ENCODE measurements at places on chromosomes 6 and 20.
A peak's percentile ranks its signal among the peaks of the same experiment; 100 is the strongest.

DNA sequence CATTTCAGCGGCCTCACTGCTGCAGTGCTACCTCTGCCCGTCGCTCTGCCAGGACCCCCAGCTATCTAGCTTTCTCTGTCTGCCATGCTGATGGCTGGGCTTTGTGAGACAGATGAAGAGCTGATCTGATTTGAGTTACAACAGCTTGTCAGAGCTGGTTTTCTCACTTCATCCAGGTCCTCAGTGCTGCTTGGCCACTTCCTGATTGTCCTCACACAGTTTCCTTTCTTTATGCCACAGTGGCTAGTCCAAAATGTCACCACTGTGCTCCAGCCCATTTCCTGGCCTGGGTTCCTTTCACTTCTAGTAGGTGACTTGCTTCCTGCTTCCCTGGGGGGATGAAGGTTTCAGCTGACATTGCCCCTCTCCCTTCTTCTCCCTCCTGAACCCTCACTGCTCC is 35.4 kb downstream of the FNDC1 start:
- DNase-seq: no peak

DNA sequence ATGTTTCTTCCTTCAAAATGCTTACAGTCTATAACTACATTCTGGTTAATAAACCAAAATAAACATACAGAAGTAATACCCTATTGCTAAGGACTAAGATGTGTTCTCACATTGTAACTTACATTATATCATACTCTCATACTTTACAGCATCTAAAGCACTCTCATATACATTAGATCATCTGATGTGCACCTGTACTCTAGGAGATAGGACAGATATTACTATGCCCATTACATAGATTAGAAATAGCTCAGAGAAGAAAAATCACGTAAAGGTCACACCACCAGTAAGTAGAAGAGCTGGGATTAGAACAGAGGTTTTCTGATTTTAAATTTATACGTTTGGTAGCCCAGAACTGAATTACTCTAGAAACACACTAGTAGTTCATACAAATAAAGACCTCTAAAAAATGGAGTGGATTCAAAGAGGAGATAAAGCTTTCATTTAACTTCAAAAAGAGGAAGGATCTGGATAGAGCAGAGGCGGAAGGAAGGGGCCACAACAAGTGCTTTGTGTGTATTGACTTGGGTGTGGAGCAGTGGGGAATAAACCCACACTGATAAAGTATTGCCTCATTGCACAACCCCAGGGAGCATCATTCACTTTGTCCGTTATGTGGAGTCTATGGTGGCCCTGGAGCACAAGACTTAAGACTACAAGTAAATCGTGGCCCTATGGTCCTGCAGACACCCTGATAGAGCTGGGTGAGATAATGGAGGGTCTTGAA is 30.9 kb downstream of the SLC2A12 start:
- DNase-seq: peak; percentile 13

- no peak for DNase-seq
These were observed 58.1 kb downstream of the INSM1 start for GRCh38 chr20:20425823-20426654.

DNA sequence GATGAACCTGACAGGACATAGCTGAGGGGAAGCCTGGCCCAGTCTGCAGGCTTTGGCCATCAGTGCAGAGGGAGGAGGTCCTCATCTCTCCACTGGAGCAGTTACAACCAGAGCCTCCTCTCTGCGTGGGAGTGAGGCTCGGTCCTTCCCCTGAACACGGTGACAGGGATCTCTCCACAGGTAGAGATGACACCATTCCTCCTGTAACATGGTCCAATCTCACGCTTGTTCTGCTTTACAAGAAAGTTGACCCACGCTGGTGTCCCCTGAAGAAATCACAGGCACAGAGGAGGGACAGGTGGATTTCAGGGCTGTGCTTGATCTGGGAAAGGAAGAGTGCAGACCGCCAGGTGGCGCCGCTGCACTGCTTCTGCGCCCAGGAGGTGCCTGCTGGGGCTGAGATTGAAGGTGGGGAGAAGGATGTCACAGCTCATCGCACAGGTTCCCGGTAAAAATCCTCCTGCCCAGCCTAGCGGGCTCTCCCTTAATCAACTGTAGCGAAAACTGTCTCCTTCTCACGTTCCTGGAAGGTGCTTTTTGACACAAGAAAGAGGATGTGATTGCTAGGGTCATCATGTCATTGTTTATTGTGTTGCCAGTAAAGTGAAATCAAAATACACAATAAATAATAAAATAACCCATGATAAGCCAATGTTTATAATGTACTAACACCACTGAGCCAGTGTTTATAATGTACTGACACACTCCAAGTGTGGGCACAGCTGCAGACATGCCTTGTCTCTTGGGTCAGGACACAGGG is 20.4 kb downstream of the HLA-G start:
- peak; percentile 86 for DNase-seq

GRCh38 chr6:169452869-169453620 is 199.4 kb upstream of the THBS2 start:
- no peak for DNase-seq

DNA sequence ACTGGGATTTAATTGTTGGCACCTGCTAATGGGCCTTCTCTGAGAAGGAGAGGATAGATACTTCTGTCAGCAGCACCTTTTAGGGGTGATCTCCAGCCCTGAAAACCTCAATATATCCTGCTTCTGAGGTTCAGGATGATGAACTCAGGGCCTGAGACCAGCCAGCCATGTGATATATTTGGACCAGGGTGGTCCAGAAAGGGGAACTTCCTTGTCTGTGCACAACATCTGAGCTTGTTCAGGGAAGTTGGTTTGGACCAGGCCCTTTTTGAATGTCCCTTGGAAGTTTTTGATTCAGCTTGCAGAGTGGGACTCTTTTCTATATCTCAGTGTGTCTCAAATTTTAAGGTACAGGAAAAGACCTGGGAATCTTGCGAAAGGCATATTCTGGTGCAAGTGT is 85.8 kb downstream of the GFRA4 start:
- DNase-seq: no peak

DNA sequence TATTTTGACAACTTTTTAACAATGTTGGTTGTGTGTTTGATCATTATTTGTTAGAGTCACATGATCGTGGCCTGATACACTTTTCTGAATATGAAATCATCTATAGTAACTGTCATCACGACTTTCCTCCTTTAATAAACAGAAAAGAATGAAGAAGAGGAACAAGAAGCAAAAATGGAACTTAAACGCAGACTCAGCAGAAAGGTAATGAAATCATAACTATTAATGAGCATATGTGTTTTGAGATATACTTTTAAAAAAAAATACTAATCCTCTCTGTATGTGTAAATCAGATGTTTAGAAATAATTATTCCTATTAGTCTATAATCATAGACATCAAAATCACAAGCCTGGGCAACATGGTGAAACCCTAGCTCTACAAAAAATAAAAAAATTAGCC is 60.1 kb upstream of the LTV1 start:
- no peak for DNase-seq

DNA sequence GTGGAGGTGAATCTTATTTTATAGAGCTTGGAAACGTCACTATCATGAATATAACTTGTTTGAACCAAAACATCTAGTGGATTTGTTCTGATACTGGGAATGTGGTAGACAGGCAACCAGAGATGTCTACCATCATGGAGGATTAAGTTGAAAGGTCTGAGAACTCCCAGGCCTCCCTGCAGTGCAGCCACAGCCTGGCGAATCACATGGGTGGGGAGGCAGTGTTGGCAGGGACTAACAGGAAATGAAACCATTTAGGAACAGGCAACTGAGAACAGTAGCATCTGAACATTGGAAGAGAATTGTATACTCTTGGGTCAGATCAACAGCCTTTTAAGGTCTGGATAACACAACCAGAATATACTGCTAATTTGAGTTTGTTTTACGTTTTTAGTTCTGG is 22.3 kb upstream of the CEP162 start:
- DNase-seq: no peak

DNA sequence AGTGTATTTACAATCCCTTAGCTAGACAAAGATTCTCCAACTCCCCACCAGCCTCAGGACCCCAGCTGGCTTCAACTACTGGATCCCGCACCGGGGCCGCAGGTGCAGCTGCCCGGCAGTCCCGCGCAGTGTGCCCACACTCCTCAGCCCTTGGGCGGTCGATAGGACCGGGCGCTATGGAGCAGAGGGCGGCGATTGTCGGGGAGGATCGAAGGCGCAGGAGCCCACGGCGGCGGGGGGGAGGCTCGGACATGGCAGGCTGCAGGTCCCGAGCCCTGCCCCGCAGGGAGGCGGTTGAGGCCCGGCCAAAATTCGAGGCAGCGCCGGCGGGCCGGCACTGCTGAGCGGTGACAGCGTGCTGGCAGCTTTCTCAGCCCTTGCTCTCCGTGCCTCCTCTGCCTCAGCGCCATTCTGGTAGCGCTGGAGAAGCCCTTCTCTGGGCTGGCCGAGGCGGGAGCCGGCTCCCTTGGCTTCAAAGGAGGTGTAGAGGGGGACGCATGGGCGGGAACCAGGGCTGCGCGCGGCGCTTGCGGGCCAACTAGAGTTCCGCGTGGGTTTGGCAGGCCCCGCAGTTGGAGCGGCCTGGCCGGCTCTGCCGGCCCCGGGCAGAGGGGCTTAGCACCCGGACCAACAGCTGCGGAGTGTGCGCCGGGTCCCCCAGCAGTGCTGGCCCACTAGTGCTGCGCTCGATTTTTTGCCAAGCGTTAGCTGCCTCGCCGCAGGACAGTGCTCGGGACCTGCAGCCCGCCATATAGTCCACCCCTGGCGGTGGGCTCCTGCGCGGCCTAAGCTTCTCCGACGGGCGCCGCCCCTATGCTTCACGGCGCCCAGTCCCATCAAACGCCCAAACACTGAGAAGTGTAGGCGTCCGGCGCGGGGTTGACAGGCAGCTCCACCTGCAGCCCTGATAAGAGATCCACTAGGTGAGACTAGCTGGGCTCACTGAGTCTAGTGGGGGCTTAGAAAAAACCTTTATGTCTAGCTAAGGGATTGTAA is 32.4 kb upstream of the KIF13A start:
- no peak for DNase-seq

GRCh38 chr6:41774841-41775240 is 4.9 kb downstream of the FRS3 start:
- DNase-seq: no peak

GRCh38 chr6:123994891-123995635 is 191.4 kb downstream of the NKAIN2 start:
- DNase-seq: no peak

- no peak for DNase-seq
These were observed 114.0 kb downstream of the PDSS2 start for GRCh38 chr6:107345393-107345792.

GRCh38 chr6:12371151-12371550 is 81.0 kb downstream of the EDN1 start:
- no peak for DNase-seq

- no peak for DNase-seq
These were observed 26.4 kb upstream of the MCM3 start for GRCh38 chr6:52310932-52311331.

DNA sequence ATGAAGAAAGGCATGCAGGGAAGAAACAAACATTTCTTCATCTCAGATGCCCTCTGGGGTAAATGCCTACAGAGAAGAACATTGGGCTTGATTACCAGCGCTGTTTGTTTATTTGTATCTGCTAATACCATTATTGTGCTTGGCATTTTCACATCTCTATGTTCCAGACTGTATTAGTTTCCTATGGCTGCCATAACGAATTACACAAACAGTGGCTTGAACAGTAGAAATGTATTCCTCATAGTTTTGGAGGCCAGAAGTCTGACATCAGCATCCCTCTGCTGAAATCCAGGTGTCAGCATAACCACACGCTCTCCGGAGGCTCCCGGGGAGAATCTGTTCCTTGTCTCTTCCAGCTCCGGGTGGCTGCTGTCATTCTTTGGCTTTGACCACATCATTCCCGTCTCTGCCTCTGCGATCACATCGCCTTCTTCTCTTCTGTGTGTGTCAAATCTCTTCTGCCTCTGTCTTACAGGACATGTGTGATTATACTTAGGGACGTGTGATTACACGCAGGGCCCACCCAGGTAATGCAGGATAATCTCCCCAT is 241.6 kb upstream of the SUPT3H start:
- DNase-seq: no peak

DNA sequence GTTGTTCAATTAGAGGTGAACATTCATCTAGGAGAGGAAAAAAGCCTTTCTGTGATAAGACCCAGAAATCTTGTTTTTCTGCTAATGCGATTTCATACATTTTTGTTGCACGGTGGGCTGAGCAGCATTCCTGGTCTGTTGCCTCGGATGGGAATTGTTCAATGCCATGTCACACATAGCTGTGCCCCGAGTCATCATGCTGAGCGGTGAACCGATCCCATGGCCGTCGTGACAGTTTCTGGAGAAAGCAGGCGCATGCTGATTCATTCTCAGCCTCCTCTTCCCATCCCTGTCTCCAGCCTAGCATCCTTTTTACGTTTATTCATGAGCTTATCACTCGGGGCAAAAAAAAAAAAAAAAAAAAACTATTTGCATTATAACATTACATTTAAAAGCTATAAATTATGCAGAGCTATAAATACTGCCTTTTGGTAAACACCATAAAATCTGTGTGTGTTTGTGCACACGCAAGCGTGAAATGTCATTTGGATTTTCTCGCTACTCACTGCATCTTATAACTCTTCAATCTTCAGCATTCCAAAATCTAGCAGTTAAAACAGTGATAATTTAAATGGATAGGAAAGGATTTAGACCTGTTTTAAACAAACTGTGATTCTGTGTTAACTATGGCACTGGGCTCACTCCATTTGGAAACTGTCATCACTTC is 58.9 kb upstream of the IFNGR1 start:
- no peak for DNase-seq

GRCh38 chr6:44059359-44060346 is 67.6 kb downstream of the MRPL14 start:
- peak; percentile 25 for DNase-seq

DNA sequence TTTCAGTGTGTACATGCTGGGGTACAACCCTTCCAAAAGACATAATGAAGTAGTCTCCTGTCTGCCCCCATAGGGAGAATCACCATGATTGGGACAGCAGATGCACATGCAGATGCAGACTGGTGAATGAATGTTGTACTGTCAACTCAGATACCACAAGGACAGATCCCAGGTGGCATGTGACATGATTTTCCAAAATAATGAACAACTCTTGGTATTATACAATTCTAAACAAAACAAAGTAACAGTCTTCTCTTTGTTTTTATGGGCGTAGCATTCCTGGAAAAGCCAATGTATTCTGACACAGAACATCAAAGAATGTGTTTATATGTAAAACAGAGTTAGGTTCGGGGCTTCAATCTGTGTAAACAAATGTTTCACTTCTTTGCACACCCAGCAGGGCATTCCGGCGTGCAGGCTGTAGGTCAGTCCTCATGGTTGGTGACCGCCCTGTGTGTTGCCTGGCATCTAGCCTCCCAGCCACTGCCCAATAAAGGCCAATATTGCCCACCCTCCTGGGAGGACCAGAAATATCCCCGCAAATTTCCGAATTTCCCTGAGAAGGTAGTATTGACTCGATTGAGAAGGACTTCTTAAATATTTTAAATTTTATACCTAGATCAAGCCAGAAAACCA is 127.7 kb downstream of the KLHL32 start:
- no peak for DNase-seq

GRCh38 chr6:163397326-163397725 is 17.2 kb upstream of the QKI start:
- DNase-seq: no peak

Measured in CD4-positive, alpha-beta T cell treated with Interleukin-4 for 1 hour (primary cell).